ENCODE measurements at places on chromosomes 2 and 18.

DNA sequence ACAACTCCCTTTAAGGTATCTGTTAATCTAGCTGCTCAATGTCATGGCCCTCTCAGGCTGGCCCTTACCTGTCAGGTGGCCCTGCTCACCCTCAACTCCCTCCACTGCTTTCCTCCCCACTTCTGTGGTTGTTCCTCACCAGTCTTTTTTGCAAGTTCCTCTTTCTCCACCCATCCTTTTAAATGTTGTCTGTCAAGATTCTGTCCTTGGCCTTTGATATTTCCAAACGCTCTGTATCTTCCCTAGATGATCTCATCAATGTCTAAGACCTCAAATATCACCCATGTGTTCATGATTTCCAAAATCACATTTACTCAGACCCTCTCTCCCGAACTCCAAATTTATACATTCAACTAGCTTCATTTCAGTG, 3.5 kb downstream of the PTPN2 start:
- no peak for DNase-seq

GRCh38 chr2:1755436-1756191, 11.3 kb upstream of the PXDN start:
- DNase-seq = no peak

- DNase-seq = no peak
These were observed 609.0 kb downstream of the EPHA4 start for GRCh38 chr2:220963076-220963475.

GRCh38 chr2:110848519-110849030, 116.2 kb downstream of the ACOXL start:
- DNase-seq = no peak

GRCh38 chr2:218383892-218384519, 1.9 kb downstream of the SLC11A1 start:
- no peak for DNase-seq

- DNase-seq = peak; percentile 69
These were observed 1.9 kb upstream of the CFAP53 start for GRCh38 chr18:50268022-50268747.

DNA sequence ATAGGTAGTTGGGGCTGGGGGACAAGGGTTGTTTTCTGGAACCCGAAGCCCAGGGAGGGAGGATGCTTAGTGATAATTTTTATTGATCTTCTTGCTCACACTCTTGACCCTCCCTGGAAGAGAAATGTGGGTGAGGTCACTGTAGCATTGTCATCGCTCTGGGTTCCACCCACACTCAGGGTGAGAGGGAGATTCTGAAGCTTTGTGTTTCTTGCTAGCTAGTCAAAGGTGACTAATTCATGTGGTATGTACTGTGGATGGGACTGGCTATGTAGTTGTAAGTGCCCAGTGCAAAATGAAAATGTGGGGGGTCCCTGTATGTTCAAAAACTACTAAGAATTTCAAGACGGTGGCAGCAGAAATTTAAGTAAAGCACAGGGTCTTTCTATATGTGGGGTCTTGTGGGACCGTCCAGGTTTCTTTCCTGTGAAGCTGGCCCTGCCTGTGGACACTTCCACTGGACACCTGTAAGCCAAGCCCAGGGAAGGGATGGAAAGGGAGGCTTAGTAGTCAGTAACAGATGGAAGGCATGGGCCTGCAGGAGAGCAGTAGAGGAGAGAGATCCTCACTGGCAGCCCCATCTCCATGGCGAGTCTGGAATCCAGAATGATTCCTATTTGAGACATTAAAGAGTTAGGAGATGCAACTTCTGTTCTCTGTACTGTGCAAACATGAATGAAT, 35.0 kb downstream of the TSN start:
- no peak for DNase-seq

- DNase-seq = no peak
These were observed 73.8 kb downstream of the AQP4 start for GRCh38 chr18:26791676-26792075.

GRCh38 chr2:82494739-82495138, 1964.3 kb downstream of the SUCLG1 start:
- no peak for DNase-seq

DNA sequence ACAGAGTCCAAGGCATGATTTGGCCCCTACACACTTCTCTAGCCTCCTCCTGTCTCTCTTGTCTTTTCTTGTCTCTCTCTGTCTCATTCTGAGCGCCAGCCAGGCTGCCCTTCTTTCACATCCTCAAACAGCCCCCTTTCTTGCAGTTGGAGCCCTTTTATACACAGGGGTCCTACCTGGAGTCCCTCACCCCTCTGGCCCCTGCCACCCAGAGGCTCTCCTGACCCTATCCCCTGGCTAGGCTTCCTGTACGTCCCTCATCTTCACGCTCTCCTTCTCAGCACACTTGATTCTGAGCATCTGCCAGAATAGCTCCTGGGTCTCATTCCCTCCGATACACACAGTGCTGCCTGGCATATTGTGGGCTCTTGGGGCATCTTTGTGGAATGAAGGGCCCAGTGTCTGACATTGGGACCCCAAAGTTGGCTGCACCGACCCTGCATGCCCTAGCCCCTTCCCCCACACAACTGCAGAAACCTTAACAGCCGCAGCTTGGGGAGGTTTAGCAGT, 261.9 kb downstream of the DYSF start:
- DNase-seq = no peak

DNA sequence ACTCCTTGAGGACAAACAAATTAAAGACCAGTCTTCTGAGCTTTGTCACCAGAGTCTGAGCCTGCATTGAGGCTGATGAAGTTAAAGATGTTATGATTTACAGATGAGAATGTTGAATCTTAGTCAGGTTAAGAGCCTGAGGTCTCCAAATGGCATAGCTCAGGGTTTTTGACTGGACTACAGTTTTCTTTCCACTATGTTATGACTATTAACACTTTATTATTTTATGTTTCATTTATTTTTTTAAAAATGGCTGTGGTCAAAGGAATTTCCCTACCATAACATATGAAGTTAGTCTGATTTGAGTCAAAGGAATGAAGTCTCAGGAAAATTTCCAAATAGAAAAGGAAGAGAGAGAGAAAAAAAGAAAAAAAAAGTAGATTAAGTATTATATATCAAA, 39.7 kb upstream of the CWC22 start:
- DNase-seq = no peak

GRCh38 chr2:67453310-67453709, 56.2 kb downstream of the ETAA1 start:
- DNase-seq = no peak

DNA sequence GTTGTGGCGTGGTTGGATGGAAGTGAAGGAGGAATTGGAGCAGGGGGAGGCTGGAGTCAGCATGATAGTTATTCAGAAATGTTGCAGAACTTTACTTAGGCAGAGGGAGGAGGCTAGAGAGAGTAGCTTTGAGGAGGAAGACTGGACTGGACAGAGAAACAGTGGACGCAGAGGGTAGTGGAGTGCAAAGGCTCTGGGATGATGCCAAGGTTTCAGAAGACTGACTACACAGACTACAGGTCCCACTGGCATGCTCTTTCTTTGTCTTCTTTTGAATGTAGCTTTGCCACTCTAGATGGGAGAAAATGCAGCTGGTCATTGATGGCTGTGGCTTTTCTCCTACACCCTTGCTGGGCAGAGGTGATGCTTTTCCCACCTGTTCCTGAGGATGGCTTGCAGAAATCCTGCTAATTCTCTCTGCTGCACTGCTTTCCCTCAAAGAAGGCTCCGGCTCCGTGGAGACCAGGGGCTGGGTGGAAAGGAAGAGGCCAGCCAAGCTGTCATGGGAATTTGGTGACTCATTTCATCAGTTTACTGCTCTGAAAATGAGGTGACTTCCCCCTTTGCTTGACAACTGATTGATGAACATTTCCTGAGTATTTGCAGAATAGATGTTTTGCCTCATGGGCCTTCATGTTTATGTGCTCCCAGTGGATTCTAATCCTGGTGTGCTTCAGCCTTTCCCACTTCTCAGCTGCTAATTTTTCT, 42.4 kb downstream of the MEIS1 start:
- no peak for DNase-seq

DNA sequence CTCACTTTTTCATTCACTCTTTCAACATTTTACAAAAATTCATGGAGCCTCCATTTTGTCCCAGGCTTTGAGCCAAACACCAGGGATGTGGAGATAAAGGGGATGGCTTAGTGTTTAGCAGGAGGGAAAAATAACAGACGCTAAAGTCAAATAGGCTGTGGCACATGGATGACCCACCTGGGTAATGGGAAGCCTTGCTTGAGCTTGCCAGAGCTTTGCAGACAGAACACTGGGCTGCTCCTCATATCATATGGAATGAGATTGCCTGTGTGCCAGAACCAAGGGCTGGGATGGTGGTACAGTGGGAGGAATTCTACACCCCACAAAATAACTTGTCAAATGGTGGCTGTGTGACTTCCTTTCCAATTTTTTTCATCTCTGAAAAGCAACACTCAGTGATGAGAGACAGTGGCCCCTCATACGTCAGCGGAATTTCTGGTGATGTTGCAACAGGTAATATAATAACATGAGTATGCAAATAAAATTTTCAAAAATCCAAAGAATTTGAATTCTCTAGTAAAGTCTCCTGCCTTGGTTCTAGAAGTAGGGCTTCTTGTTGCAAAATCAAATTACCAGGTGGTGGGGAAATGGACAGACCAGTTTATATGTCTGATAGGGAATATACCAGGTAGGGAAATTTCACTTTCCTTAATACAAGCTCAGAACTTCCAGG, 252.9 kb downstream of the CLIP4 start:
- no peak for DNase-seq

DNA sequence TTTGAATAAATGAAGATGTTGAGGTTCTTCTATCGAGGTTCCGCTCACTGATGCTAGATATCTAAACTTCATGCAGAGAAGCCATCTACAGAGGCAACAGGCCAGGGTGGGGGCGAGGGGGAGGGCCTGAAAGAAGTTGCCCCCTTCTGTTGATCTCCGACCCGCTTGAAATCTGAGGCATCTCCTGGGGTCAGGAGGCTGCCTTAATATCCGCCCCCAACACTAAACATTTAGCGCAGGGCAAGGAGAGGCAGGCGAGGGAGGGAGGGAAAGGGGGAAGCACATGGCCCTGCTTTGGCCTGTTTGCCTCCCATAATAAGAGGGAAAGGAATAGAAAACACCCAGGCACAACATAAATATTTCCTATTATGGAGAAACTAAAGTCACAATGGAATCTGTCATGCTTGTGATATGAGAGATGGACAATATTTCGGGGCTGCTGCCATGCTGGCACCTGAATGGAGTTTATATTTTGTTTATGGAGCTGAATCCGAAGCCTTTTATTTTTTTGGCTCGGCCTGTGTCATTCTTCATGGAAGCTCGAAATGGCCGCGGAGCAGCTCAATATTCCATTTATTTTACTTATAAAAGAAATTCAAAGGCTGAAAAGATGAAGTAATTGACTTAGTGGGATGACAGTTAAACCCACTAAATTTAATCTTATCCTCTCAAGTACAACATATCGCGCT, 221.1 kb downstream of the INSIG2 start:
- no peak for DNase-seq

GRCh38 chr2:118169359-118170005, 81.2 kb downstream of the INSIG2 start:
- DNase-seq = no peak

DNA sequence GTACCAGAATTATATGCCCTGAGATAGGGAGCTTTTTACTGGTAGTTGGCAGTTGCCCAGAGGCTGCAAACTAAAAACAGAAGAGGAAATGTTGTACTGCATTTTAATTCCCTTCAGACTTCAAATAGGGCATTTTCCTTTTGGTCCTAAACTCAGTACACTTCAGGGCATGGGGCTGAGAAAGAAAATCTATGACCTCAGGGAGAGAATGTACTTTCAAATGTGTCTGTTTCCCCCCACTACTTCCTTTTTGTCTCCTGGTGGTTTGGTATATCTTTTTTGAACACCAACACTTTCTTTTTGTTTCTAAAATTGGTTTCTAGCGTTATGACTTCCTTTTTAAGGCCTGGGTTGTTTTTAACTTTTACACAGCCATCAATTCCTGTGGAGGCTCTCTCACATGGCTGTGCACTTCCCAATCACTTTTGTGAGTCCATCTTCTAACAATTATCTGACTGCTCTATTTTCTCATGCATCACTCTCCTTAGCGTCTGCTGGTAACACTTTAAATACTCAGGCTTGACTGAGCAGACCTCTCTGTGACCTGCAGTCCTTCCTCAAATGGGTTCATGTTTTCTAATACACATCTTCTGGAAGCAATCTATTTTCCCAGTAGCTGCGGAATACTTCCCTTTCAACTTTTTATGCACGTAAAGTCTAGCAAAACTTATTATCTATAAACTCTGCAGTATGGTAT, 596.0 kb downstream of the LRP1B start:
- no peak for DNase-seq

GRCh38 chr2:170301626-170302025, 123.7 kb downstream of the MYO3B start:
- DNase-seq = no peak

DNA sequence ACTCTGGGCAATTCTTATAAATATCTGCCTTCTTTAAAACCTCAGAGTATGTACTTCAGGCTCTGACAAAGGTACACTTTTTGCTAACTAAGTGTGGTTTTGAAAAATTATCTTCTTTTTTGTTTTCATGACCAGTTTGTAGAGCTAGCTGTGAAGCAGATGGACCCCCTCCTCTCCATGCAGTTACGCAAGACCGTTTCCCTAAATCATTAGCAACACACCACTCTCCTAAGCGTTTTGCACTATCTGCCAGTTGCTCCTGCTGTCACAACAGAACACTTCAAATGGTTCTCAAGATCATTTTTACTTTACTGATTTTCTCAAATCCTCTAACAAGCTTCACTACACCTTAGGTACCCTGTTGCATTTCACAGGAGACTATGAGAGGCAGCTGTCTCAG, 53.3 kb downstream of the GULP1 start:
- no peak for DNase-seq

DNA sequence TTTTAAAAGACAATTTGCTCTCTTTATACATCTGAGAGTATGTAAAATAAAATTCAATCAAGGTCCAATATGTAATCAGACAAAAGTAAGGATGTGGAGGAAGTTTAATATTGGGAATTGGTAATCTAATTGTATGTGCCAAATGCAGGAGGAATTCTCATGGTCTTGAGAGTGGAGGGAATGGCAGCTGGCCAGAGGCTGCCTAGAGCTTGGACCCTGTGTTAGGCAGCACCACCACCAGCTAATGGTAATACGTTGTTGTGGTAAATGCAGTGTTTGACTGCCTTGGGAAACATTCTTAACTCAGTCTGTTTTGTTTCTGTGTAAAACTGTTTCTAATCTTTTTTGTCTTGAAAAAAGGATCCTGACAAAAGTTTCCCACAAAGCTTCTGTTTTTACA, 30.0 kb downstream of the GALNT1 start:
- no peak for DNase-seq

DNA sequence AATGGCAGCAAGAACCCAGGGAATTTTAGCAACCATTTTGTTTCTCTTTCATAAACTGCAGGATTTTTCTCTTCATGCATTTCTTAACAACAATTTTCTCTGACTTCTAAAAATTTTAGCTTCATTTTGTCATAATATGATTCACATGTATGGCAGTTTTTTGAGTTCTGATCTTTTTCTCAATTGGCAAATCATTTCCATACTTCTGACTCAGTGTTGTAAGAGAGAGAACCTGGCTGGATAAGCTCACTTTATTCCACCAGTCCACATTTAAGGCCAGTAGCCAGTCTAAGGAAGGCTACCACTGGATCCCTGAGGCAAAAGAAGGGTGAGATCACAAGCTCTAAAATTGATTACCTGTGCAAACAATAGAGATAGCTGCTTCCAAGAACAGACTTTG, 42.8 kb upstream of the COL3A1 start:
- DNase-seq = no peak

Data from T-helper 9 cell (primary cell).